ENCODE measurements at places on chromosomes 12 and 14.

- DNase-seq = no peak
These were observed 45.5 kb upstream of the TMEM263 start for GRCh38 chr12:106910202-106910601.

DNA sequence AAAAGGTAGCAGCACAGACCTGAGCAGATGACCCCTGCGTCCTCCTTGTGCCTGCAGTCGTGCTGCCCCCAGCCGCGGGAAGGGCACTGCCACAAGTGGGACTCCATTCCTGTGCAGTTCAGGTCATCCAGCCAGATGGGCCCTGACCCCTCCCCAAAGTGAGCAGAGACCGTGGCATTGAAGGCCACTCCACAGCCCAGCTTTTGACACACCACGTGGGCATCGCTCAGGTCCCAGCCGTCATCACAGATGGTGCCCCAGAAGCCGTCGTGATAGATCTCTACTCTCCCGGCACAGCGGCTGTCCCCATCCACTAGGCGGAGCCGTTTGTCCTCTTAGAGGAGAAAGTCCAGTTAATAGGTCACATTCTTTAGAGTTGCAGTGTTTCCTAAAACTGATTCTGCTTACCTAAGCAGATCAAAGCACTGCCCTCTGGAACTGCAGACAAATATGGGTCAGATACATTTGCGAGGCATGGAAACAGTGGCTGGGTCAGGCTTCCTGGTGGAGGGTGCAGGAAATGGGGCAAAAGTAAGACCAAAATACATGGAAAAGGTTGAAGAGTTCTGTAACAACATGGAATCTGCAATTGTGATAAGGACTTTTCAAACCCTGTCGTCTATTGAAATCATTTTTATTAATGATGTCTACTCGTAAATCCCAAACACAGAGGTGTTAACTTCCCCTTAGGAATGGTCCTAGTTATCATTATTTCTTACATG lies 69.4 kb downstream of the CD163L1 start:
- no peak for DNase-seq

- DNase-seq = no peak
These were observed 136.9 kb downstream of the SCARB1 start for GRCh38 chr12:124726596-124727263.

DNA sequence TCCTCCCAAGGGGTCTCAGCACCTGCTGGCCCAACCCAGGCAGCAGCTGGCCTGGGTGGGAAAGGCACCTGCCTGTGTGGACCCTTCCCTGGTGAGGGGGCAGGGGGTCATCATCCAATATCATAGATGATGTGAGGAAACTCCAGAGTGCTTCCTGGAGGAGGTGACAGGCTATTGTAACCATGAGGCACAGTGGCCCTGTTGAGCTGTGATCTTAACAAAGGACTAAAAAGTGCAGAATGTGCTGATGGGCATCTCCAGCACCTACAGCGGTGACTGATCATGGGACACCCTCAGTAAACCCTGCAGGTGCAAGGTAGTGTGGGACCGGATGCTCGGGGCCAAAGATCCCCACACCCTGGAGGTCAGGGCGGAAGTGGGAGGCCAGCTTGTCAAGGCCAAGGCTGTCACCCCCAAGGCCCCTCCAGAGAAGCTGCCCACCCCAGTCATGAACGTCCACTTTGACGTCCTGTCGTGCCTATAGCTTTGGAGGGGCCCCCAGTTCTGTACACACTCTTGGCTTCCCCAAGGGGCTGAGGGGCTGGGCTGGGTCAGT lies 7.5 kb downstream of the MMP17 start:
- DNase-seq = no peak

DNA sequence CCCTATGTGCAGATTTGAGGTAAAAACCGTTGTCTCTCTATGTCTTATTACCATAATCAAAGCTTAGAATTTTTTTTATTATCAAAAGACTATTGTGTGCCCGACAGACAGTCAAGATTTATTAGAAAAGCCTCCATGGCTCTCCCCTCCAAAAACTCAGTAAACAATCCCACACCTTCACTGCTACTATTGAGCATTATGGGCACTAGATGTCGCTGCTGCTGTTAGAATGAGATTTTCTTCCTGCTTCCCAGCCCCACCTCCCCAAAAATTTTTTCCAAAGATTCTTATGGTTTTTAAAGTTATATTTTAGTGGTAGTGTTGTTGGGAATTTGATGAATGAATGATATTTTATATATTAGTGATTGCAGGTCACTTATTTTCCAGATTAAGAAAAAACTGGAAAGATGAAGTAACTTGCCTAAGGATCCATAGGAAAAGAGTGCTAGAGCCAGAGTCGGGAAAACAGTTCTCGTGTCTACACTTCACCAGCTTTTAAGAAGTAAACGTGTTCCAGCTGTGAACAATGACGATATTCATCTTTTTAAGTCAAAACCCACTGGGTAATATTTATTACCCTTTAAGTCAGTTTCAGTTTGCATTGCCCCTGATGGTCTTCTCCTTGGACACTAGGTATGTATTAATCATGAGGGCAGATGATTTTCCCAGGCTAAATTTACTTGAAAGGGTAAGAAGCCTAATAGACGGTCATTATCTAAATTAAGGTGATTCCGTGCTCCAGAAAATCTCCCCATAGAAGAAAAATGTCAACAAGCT lies 12.2 kb upstream of the FOXG1 start:
- DNase-seq = no peak

DNA sequence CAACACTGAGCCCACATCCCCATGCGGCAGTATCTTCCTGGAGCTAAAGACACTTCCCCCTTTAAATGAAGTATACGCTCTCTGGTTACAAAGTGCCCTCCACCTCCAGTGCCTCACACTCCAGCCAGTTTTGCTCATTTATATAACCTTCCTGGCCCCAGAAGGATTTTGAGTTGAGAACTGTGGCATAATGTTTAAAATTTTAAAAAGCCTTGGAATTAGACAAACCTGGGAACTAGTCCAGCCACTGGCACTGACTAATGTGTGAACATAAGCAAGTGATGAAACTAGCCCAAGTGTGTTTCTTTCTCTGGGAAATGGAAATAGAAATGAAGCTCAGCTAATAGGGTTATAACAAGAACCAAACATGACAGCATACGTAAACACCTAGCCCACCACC lies 723.7 kb upstream of the USP15 start:
- DNase-seq = no peak

GRCh38 chr14:75429562-75429961 lies 1.7 kb downstream of the JDP2 start:
- DNase-seq = no peak

DNA sequence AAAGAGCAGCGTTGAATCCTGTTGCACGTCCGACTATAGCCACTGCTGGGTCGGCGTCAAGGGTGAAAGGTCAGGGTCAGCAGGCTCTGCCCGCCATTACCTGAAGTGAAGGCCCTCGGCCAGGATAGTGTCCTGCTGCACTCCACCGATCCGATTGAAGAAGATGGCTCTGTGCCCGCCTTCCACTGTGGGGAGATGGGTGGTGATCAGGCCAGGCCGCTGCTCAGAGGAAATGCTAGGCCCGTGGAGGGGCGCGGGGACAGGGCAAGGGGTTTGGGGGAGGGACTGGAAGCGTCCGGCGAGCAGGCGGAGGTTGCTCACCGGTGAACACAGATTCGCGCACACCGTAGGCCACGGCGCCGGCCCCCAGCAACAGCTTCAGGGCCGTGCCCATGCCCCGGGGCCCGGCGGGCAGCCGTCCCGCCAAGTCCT lies 352 bp downstream of the PHB2 start:
- DNase-seq = no peak

GRCh38 chr14:103552011-103552845 lies 10.2 kb downstream of the BAG5 start:
- no peak for DNase-seq

DNA sequence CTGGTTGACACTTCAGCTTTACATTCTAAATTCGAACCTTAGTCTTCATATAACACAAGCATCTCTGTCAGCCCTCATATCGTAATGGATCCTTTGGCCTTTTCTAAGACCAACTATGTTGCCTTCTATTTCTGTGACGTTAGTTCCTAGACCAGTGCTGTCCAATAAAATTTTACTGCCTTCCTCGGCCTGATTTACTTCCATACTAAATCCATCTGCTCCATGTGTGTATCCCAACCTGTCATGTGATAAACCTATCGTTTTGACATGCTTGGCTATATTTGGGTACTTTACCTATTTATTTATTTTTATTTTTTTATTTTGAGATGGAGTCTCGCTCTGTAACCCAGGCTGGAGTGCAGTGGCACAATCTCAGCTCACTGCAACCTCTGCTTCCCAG lies 20.3 kb downstream of the ACAD10 start:
- no peak for DNase-seq

- no peak for DNase-seq
These were observed 60.5 kb downstream of the DDX51 start for GRCh38 chr12:132083614-132083940.

DNA sequence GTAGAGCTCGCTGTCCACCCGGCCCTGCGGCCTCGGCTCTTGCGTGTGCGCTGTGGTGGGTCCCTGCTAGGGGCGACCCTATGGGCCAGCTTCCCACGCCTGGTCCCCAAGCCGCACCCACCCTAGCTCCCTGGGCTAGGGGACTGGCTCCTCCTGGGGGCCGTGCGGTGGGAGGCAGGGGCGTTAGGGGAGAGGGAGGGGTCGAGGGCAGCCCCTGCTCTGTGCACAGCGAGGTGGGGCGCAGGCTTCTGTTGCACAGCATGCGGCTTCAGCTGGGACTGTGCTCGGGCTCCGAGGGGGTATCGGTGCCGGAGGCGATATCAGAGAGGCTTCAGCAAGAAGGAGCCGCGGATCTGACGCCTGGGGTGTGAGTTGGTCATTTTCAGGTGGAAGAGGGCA lies 86.1 kb downstream of the ALG10 start:
- DNase-seq = no peak

GRCh38 chr12:122001466-122002209 lies 20.0 kb upstream of the BCL7A start:
- DNase-seq = no peak

- DNase-seq = no peak
These were observed 1262.9 kb downstream of the FSCB start for GRCh38 chr14:43244142-43244625.

DNA sequence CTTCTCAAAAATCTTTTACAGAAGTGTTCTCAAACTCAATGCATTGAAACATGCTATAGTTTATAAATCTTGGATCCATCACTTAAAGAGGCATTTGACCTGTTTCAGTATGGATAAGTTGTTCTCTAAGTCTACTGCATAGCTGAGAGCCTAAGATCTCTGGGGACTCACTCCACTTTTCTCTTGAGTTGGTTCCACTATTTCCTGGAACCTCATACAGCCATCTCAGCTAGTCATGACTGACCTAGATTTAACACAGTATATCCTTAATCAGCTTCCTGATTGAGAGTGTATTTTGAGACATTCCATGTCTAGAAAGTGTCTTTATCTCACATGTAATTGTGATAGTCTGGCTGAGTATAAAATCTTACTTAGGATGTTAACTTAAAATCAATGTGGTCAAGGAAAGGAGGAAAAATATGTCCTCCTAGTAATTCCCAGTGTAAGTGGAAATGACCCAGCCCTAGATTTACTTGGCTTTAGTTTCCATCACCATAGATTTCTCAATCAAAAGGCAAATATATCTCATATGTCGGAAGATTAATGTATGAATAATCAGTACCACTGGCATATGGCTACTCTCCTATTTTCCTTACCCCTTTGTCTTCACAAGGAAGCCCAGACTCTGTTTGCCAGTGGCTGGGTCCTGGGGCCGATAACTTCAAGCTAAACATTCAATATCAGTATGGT lies 61.9 kb downstream of the KICS2 start:
- DNase-seq = no peak

DNA sequence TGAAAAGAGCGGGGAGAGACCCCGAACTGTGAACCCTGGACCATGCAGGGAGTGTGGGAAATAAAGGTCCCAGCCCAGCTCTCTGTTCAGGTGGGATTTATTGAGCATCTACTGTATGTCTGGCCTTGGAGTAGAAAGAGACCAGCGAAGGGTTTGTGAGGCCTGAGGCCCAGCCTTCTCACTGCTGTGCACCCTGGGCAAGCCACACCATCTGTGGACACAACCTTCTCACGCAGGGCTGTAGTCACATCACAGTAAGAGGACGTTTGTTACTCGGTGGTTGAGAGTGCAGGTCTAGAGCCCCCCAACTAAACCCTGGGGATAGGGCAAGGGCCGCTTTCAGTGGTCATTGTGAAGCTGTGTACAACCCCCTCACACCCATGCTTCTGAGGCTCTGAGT lies 18.2 kb downstream of the FAM222A start:
- DNase-seq = no peak

DNA sequence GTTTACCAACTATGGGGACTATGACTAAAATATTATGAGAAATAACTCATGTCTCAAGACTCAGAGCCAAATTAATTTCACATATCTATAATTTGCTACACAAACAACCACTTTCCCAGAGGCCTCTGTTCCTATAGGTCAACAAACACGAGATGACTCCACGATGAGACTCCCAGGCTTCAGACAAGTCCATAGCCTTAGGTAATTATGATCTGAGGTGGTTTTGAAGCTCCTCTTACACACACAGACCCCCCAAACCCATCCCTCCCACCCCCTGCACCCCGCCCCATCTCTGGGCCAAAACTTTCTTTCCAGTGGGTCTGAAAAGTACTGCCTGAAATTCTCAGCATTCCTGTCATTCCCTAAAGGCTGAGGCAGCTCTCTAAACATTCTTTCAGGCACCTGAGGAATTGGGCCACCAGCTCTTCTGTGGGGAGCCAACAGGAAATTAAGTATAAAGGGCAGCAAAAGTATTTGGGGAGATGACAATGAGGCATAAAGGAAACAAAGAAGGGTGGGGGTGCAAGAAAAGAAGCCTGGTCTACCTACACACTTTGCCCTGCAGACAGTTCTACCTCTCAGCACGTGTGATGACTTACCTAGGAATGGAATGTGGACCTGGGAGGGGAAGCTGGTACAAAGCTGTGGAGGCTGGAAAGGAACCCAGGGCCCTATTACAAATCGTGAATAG lies 143.6 kb downstream of the PAWR start:
- DNase-seq = no peak

- no peak for DNase-seq
These were observed 7.1 kb upstream of the OAS2 start for GRCh38 chr12:112971248-112971647.

GRCh38 chr14:90053044-90053443 lies 8.8 kb upstream of the KCNK13 start:
- DNase-seq = no peak

DNA sequence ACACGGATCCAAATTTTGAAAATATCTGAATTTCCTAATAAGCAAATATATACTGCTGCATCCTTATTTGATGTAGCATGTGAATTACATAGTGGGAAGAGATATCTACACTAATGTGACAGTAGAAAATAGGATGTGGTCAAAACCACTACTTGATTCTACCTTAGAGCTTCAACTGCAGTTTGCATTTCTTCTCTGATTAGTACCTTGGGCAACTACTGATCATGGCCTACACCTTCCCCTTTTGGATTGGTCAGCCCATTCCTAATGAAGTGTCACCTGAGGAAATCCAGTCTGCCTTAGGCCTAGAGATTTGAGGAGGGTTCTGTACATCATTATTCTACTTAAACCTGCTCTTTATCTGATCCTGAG lies 10.7 kb downstream of the LLPH start:
- no peak for DNase-seq

Data from activated naive CD4-positive, alpha-beta T cell (primary cell).